ENCODE measurements at places on chromosomes 6 and 20.

DNA sequence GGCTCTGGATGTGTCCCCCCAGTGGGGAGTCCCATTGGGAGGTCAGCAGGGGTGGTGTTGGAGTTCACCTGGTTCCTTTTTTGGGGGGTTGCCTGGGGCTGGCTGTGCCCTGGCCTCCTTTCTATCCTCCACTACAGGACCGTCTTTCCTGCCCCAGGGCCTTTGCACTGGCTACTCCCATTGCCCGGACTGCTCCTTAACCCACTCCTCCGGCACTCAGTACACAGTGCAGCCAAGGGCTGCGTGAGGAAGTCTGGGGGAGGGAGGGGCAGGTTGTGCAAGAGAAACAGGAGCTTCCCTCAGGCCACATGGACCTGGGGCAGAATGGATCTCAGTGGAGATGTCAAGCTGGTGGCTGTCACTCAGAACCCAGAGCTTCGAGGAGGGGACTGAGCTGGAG is 429.3 kb upstream of the SULF2 start:
- DNase-seq, result no peak

- no peak for DNase-seq
These were observed 49.2 kb upstream of the TBC1D32 start for GRCh38 chr6:121383478-121383877.

DNA sequence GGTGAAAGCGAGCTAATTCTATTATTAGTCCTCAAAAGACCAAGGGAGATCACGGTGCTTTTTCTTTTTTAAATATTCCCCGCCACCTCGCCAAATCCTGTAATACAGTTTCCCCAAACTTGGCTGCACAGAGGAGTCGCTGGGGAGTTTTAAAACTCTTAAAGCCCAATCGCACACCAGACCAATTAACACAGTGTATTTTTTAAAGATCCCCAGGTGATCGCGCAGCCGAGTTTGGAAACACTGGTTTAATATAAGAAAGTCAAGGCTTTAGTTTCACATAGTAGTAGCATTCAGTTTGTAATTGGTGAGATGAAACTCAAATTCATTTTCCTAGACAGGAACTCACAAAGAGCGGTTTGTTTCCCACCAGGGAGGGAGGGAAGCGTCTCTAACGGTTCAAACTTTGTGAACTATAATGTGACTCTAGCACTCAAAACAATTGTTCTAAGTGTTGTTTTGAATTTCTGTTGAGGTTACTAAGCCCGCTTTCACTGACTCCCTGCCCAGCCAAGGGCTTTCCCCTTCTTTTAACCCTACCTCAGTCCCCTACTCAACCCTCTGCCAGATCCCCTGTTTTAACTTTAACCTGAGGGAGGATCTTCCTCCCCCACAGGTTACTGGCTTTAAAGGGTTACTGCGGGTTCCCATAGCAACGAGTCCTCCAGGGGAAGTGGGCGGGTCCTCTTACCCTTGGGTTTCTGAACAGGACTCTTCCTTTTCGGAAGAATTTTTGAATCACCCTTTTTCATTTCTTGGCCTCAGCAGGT is 25.7 kb upstream of the BTBD3 start:
- peak; percentile 71 for DNase-seq

DNA sequence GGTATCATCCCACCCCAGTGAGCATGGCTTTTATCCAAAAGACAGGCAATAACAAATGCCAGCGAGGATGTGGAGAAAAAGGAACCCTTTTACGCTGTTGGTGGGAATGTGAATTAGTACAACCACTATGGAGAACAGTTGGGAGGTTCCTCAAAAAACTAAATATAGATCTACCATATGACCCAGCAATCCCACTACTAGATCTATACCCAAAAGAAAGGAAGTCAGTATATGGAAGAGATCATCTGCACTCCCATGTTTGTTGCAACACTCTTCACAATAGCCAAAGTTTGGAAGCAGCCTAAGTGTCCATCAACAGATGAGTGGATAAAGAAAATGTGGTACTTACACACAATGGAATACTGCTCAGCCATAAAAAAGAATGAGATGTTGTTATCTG is 5.9 kb upstream of the KIAA1755 start:
- no peak for DNase-seq

GRCh38 chr20:54416770-54417169 is 58.6 kb upstream of the DOK5 start:
- no peak for DNase-seq

DNA sequence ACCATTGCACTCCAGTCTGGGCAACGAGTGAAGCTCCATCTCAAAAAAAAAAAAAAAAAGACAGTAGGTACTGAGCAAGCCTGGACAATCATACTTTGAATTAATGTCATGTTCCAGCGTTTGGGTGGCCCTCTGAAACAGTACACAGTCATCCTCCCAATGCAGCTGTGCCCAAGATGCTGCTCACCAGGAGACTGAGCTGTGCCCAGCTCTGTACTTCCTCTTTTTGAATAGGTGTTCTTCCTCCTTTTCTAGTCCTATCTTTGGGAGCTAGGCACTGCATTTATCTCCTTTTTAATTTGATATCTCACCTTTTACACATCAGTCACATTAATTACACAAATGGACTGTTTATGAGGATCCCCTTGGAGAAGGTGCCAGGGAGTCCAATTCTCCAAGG is 101.5 kb downstream of the RPP40 start:
- no peak for DNase-seq

DNA sequence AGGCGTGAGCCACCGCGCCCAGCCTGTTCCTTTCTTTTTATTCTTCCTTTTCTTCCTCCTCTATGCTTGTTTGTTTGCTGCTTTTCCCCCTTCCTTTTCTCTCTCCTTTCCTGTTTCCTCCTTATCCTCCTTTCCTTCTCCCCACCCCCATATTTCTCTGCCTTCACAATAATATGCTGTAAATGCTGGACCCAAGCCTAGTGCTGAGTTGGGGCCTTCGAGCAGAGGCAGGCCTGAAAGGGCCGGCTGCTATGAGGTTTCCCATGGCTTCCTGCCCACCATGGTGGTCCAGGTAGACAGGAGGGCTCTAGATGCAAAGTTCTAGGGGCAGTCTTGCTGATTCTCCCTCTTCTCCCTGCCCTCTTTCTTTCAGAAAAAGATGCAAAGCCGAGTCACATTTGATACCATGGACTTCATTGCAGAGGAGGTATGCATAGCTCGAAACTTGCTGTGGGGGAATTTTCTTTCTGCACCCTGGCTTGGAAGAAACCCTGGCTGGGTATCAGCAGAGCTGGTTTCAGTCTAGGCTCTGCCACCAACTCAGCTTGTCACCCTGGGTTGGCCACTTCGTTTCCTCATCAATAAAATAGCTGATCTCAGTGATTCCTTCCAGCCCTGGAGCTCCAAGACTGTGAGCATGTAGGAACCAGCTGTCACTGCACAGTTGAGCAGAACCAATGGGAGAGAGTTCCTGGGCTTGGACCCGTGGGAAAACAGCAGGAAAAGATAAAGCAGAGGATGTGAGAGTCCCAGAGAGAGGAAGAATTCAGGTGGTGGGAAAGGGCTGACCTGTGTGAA is 7.4 kb downstream of the CNBD2 start:
- DNase-seq, result no peak

DNA sequence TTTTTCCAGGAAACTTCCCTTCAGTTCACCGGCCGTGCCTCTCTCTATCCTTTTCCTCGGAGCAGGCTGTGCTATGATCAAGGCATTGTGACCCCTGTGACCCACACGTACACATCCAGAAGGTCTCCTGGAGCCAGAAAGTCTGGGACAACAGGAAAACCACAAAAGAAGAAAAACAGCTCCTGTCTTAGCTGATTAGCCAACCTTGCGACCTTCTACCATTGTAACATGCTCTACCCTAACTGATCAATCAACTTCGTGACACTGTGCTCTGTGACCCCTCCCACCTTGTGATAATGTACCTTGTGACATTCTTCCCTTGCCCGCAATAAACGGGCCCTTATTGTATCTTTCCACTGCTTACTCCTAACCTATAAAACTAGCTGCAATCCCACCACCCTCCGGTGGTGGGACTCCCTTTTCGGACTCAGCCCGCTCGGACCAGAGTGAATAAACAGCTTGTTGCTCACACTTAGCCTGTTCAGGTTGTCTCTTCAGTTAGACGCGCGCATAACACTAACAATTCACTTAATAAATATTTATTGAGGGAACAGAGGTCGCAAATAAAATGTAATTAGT is 24.2 kb downstream of the ZNF311 start:
- DNase-seq, result peak; percentile 72

- DNase-seq, result no peak
These were observed 468.5 kb downstream of the KIF16B start for GRCh38 chr20:16104783-16105182.

DNA sequence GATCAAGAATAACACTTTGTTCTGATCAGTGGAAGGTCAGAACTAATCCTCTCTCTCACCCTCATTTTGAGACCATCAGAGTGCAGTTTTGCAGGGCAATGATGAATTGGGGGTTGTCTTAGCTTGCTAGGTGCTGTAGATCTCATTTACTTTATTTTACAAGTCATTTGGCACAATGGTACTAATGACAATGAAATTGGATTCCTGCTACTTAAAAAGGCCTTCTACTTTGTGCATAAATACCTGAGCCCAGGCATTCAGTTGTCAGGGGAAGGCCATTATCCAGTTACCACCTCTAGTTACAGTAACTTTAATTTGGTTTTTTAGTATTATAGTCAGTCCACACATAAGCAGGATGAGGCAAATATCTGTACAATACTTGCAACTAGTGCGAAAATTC is 240.0 kb downstream of the HDGFL1 start:
- DNase-seq, result no peak

DNA sequence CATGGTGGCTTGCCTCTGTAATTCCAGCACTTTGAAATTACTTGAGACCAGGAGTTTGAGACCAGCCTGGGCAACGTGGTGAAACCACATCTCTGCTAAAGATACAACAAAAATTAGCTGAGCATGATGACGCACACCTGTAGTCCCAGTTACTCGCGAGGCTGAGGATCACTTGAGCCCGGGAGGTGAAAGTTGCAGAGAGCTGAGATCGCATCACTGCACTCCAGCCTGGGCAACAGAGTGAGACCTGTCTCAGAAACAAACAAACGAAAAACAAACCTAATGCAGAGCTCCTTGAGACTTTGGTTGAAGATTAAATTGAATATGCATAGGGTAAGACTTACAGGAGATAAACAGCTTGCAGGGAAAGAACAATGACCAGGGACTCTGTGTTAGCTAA is 80.8 kb downstream of the SCAF8 start:
- DNase-seq, result no peak

GRCh38 chr6:55729665-55730064 is 145.7 kb downstream of the BMP5 start:
- DNase-seq, result no peak

GRCh38 chr6:137136065-137136464 is 37.4 kb downstream of the IL22RA2 start:
- no peak for DNase-seq

GRCh38 chr20:1391640-1392442 is 1.0 kb downstream of the FKBP1A start:
- peak; percentile 38 for DNase-seq

GRCh38 chr6:82257088-82257774 is 9.7 kb upstream of the IBTK start:
- DNase-seq, result no peak

GRCh38 chr6:131250122-131250521 is 114.9 kb downstream of the AKAP7 start:
- DNase-seq, result peak; percentile 24

- DNase-seq, result no peak
These were observed 3.2 kb upstream of the ID4 start for GRCh38 chr6:19833947-19834346.

- DNase-seq, result no peak
These were observed 12.5 kb upstream of the EBF4 start for GRCh38 chr20:2680046-2680445.

DNA sequence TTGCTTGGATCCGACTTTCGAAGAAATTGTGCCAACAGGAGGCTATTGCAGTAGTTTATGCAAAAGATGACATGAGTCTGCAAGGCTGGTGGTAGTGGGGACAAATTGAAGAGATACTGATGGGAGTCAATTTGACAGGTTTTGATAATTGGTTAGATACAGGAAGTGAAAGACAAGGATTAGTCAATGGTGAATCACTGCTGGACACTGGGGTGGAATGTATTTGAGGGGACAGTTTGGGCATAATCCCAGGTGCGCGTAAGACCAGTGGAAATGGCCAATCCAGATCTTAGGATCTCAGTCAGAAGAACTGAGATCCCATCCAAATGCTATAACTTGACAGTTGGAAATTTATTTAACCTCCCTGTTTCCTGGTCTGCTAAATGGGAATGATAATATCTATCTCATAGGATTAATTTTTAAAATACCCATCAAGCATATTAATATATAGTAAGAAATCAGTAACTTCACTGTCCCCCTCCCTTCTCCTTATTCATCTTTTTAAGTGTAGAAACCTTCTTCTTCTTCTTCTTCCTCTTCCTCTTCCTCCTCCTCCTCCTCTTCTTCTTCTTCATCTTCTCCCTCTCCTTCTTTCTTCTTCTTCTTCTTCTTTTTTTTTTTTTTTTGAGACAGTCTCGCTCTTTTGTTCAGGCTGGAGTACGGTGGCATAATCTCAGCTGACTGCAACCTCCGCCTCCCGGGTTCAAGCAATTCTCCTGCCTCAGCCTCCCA is 30.9 kb upstream of the ERVFRD-1 start:
- no peak for DNase-seq

DNA sequence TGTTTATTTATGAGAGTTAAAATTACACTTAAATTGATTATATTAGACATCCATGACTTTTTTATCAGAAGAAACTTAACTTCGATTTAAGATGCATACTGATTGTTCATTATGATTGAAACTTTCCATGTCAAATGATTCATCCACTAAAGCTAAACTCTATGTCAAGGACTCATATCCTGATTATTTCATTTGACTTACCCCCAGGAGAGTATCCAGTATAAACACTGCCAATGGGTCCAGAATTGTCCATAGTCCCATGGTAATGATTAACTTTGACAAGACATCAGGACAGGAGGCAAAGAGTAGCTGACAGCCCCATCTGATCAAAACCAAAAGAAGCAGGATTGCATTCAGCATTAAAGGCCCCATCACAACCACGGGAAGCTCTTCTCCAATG is 709.9 kb downstream of the TFAP2A start:
- DNase-seq, result no peak

- DNase-seq, result no peak
These were observed 11.1 kb downstream of the RPRD1B start for GRCh38 chr20:38044685-38045084.

- no peak for DNase-seq
These were observed 54.0 kb downstream of the IL20RA start for GRCh38 chr6:136990754-136991153.

DNA sequence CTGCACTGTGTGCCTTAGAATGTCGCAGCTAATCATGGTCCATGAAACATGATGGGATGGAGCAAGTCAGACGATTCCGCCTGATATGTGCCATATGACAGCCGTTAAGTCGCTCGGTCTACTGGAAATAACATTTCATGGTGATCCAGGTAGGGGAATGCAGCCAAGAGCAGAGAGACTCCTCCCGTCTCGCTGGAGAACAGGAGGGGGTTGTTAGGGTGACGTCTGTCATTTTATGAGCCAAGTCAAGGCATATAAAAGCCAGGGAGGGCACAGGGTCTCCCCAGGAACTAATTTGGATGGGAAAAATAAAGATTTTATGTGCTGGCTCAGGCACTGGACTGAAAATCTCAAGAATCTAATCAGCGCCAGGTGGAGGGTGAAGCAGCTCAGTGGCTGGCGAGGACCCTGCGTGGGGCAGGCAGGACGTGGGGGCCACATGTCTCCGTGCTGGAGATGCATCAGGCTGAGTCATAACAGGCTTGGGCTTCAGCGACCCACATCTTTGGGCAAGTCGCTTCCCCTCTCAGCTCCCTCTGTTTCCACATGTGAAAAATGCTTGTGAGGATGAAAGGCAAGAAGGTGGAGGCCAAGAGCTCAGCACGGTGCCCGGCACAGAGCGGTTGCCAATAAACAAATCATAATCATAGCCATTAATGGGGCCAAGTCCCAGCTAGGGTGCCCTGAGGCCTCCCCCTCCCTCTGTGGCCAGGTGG is 234.6 kb downstream of the ANKRD60 start:
- DNase-seq, result no peak

GRCh38 chr6:36484736-36485135 is 41.9 kb downstream of the KCTD20 start:
- no peak for DNase-seq
